ENCODE measurements at places on chromosomes 2 and 18.
A peak's percentile ranks its signal among the peaks of the same experiment; 100 is the strongest.

GRCh38 chr18:70107091-70107490 is 98.4 kb downstream of the RTTN start:
- no peak for DNase-seq

GRCh38 chr2:98293030-98293429 is 53.2 kb upstream of the CNGA3 start:
- DNase-seq = no peak

DNA sequence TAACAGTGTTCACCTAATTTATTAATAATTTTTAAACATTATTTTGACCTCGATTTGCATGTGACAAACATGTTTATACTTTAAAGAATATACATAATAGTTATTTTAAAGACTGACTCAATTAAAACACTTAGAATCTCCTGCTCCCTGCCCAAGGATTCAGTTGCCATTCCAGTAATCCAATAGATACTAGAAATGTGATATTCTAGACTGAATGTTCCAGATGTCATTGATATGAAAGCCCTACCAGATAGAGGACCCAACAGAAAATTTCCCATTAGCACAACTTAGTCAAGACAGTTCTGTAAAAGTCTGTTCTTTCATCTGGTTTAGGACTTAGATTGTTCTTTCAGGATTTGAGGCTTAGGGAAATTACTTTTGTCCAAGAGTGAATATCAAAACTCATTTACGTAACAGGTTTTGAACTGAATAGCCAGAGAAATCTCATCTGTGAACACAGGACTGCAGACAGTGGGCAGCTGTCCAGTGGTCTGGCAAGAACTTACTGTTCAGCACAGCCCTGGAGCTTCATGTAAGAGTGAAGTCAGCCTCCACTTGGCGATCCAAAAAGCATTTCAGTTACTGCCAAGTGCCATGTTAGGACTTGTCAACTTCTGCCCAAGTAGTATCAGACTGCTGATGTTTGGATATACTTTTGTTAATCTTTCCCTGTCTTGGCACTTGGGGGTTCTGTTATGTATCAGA is 77.5 kb downstream of the OSBPL6 start:
- no peak for DNase-seq

DNA sequence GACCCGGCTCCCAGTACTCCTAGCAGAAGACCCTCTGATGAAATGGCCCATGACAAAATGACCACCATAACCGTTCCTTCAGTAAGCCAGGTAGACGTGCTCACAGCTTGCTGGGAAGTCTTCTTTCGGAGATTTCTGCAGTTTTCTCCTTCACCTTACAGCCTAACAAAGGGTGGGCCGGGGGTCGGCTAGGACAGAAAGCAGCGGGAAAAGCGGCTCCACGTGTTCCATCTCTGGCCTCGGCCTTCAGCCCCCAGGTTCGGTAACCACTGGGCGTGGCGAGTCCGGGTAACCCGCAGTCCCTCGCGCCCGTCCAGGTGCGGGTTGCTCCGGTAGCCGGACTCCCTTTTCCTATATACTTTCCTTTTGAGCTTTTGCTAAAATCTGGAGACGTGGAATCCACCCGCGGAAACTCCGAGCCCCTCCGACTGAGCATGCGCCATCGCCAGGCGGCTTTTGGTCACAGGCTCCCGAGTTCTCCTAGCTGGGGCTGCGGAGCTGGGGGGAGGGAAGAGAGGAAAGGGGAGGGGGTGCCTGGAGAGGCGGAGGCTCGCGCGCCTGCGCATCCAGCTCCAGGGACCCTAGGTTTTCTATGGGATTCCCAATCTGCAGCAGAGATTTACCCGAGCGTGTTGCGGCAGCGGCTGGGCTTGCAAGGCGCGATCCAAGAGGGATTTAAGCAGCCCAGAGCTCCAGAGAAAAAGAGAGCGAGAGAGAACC is at the start of gene VSNL1:
VSNL1 (plus strand) TSS at position 604 of the 720 bp plus-strand sequence. CDS start 51,379 bp downstream, outside the sequence.
- DNase-seq = no peak

- no peak for DNase-seq
Observed at GRCh38 chr2:96116879-96117533, 635 bp upstream of the ADRA2B start.

DNA sequence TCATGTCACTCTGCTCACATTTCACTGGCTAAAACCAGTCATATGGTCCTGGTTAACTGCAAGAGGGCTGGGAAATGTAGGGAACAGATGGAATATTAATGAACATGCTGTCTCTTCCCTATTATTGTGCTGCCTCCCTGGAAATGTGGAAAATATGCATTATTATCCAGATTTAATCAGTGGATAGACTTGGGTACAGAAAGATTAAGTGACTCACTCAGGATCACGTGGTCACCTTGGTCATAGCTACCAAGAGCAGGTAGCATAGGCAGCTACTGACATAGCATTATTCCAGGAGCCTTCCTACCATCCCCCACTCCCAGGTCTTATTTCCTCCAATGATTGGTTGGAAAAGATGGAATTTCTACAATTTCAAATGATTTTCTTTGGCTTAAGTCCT is 141.1 kb downstream of the HRH4 start:
- no peak for DNase-seq

- peak; percentile 88 for DNase-seq
Observed at GRCh38 chr18:46946656-46947282, 29.4 kb downstream of the KATNAL2 start.

DNA sequence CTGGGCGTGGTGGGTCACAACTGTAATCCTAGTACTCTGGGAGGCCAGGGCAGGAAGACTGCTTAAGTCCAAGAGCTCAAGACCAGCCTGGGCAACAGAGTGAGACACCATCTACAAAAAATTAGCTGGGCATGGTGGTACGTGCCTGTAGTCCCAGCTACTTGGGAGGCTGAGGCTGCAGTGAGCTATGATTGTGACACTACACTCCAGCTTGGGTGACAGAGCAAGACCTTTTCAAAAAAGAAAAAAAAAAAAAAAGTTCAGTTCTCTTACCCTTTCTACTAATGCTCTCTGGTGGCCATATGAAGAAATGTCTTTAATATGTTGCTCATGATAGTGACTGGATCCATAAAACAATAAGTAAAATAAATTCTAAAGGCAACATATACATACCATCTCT is 14.9 kb downstream of the TYW5 start:
- no peak for DNase-seq

- DNase-seq = no peak
Observed at GRCh38 chr2:212646698-212647366, 108.2 kb upstream of the ERBB4 start.

- DNase-seq = no peak
Observed at GRCh38 chr18:78073275-78073674, 823.6 kb downstream of the GALR1 start.

DNA sequence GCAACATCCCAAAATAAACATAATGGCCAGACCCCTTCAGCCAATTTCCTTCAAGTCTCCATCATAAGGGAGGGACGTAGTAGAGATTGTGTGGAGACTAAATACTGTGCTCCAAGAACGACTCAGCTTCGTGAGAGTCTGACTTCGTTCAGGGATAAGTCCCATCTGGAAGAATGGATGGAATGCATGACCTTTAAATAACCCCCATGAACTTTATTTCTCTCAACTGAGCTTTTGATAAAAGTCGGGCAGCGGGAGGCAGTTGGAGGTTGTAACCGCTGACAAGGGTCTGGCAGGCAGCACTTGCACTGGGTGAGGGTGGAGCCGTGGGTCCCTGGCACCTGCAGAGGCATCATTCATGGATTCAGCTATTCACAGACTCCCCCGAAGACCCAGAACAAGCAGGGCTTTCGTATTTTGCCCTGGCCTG is 115.9 kb downstream of the ZFP36L2 start:
- DNase-seq = no peak

DNA sequence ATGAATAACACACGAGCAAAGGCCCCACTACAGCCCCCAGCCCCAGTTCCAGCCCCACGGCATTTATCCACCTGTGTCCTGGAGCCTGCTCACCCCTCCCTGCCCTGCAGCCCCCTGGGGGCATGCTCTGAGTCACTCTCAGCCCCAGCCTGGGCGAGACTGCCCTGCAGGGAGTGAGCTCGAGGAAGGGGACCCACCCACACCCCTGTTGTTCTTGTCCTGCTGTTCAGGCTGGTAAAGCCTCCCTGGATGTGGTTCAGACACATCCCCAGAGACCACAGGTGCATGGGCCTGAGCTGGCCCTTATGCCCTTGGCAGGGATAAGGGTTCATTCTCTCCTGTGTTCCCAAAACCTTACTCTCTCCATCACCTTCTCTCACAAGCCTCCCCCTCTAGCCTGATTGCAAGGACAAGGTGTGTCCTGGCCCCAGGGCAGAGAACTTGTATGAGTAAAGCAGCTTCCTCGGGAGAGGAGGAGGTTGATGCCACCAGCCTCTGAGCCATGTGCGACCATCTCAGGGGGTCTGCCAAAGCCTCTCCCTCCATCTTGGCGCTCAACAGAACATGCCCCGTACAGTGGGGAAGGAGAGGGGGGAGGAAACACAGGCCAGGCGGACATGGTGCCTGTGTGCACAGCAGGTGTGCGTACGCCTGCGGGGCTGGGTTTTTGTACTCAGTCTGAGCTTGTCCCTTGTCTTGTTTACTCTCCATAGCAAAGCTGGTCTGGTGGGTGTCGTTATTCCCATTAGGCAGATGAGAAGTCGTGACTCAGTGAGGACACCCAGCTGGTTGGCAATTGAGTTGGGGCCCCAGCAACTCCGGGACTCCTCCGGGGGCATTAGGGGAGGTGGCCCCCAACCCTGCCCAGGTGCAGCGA is 64.4 kb downstream of the CIB4 start:
- DNase-seq = no peak

DNA sequence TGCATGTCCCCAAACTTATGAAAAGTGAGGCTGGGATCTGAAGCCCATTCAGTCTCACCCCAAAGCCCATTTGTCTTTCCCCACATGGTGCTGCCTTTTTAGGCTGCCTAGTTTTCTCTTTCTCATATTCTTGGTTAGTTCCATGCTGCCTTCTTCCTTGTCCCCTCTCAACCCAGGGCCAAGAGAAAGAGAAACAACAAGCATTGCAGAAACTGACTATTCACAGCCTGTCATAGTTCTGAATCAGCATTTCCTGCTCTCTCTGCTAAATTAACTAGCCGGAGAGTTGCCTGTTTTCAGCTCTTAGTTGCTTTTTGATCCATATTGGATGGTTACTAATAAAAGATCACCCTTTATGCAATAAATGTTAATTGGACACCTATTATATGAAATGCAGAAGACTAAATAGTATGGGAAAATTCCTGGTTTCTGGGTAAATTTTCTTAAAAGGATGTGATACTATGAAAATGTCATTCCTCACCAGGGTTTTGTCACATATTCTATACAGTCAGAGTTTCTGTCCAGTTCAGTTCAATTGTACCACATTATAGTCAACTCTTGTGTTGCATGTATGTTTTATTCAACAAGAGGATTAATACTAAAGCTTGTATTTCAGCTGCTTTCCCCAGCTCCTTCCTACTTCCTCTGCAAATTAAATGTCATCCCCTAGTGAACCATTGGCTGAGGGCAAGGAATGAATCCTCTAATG is 246.5 kb downstream of the GALR1 start:
- no peak for DNase-seq

DNA sequence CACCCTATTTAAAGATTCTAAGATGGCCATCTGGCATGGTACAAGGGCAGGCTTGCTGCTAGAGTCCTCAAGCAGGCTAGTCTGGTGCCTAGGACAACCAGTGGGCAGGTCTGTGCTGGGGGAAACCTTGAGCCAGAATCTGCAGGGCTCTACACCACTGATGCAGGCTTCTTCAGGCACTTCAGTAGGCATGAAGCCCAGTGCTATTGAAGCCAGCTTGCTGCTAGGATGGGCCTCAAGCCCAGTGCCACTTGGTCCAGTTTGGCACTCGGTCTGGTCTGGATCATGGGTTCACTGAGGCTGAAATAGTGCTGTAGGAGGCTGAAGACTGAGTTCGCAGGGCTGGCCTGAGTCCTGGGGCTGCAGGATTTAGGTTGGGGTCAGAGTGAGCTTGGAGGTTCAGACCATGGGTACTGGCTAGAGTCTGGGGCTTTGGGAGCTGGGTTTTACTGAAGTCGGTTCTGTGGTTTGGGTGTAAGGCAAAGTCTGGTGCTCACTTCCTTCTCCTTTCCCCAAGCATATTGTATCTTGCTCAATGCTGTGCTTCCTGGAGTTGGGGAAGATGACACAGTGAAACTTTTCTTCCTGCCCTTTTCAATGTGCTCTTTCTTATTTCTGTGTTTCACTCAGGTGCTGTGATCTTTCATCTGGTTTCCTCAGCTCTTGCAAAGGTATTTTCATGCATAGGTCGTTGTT is 41.2 kb downstream of the SP100 start:
- no peak for DNase-seq

- no peak for DNase-seq
Observed at GRCh38 chr2:186325827-186326535, 160.1 kb upstream of the ZC3H15 start.

DNA sequence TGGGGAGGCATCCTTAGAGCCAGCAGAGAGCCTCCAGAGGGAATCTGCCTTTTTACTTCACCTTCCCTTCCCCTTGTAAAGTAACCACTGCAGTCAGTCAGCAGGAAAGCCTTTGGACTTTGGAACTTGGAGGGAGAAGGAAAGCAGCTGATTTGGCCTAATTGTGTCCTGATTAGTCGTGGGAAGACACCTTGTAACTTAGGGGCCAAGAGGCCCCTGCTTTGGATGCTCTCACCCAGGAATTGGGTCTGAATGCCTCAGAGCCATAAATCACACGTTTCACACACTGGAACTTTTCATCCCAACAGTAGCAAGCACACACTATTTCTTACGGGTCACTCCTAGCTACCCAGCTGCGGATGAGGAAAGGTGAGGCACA is 81.0 kb upstream of the PPM1B start:
- DNase-seq = no peak

GRCh38 chr2:105875241-105875640 is 130.5 kb downstream of the NCK2 start:
- DNase-seq = no peak

DNA sequence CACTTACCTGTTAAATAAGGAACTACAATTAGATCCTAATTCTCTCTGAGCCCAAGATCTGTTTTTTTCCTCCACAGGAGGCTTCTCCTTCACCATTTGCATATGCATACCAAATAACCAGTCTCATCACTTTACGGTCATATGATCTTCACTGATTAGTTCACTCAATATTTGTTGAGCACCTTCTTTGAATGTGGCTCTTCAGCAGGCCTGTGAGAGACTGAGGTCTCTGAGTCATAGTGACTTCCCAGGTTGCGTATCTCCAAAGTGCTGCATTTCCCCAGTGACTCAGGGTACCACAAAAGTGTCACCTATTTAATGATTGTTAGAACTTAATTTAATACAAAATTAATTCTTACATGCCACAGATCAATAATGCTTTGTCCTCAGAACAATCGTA is 108.8 kb upstream of the TRIB2 start:
- DNase-seq = no peak

DNA sequence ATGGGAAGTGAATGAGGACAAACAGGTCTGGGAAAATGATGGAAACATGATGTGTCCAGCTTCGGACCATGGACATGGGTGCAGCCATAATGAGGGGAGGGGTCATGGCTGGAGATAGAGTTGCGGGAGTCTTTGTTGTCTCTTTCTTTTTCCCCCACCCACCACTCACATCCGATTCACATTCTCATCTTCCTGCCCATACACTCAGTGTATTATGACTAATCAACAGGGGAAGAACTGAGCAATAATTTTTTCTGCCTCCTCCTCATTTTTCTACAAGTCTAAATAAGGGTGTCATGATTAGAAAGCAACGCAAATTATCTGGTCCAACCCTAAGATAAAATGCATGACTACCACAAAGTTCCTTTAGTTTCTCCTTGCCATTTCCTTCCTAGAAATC is 5.7 kb upstream of the SERPINB2 start:
- no peak for DNase-seq

Measured in NCI-H2029 treated with DMSO at 0.1 percent for 48 hours (cell line).